ENCODE measurements at places on chromosomes 11 and 22.

GRCh38 chr11:126328444-126328843 lies 24.6 kb downstream of the DCPS start:
- DNase-seq, result no peak

DNA sequence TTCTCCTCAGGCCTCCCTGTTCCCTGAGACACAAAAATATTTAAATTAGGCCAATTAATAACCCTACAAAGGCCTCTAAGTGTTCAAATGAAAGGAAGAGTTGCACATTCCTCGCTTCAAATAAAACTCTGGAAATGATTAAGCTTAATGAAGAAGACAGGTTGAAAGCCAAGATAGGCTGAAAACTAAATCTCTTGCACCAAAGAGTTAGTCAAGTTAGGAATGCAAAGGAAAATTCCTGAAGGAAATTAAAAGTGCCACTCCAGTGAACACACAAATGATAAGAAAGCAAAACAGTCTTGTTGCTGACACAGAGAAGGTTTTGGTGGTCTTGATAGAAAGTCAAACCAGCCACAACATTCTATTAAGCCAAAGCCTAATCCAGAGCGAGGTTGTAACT lies 574.4 kb downstream of the OPCML start:
- DNase-seq, result no peak

GRCh38 chr22:36293606-36294292 lies 40.8 kb downstream of the APOL1 start:
- no peak for DNase-seq

DNA sequence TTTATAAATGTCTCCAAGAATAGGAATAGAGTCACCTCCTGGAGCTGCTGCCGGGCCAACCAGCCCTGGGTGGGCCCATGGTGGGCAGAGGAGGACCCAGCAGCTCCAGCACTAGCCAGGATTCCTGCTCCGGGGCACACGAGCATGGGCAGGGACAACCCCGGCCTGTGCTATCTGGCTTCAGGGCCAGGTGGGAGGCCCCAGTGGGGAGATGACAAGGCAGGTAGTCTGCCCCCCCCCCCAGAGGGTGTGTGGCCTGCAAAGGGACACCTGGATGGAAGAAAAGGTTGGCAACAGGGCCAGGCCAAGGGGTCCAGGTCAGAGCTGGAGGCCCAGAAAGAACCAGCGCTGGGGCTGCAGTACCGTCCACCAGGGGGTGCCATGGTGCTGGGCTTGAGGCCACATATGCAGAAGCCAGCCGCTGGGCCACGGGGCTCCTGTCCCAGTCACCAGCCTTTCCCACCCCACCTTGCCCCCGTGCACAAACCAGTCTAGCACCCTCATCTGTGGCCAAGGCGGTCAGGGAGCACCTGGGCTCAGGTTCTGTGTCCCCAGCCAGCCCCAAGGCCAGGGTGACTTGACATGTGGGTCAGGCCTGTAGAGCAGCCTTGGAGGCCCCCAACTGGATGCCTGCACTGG lies 3.4 kb downstream of the TSPAN32 start:
- DNase-seq, result no peak

DNA sequence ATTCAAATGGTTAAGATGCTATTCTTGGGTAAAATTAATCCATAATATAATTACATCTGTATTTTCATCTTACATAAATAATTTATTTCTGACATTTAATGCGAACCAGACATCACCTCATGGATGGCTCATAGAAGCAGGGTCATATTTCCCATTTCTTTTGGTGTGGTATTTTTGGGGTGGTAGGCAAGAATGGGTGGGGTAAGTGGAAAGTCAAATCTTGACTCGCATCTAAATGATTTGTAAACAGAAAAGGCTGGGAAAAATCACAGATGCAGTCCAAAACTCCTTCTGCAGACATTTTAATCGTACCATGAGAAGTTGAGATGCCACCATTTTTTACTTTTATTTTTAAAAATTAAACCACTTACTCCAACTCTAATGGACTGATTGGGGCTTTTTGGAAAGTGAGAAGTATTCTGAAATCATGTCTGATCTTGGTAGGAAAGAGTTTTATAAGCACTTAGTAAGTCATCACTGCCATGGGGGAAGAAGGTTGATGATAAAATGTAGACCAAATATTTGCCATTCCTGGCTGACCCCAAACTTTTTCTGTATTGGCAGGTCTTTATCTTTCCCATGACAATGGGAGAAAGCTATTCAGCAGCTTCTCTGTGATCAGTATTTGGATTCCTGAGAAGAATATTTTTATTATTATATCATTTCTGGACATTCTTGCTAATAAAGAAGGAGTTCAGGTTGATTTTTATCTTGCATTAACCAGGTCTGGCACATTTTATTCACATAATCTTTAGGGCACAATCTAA lies 47.2 kb upstream of the BLID start:
- DNase-seq, result no peak

GRCh38 chr11:71212871-71213559 lies 39.4 kb downstream of the SHANK2 start:
- DNase-seq, result no peak

GRCh38 chr22:39966470-39966869 lies 6.3 kb downstream of the TMA7B start:
- DNase-seq, result no peak

GRCh38 chr22:43202756-43203410 lies 15.9 kb upstream of the TTLL12 start:
- no peak for DNase-seq

DNA sequence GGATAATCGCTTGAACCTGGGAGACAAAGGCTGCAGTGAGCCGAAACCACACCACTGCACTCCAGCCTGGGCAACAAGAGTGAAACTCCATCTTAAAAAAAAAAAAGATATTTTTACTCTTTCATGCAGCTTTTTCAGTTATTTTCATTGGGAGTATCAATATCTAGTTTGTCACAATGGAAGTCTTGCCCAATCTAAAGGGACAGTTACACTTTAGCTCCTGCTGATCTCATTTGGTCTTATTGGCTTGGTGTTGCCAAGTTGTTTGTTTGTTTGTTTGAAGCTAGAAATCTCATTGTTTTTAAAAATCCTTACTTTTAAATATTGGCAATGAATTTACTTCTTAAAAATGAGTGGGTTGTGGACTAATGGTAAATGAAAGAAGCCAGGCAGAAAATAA lies 24.7 kb downstream of the CEP295 start:
- DNase-seq, result no peak

DNA sequence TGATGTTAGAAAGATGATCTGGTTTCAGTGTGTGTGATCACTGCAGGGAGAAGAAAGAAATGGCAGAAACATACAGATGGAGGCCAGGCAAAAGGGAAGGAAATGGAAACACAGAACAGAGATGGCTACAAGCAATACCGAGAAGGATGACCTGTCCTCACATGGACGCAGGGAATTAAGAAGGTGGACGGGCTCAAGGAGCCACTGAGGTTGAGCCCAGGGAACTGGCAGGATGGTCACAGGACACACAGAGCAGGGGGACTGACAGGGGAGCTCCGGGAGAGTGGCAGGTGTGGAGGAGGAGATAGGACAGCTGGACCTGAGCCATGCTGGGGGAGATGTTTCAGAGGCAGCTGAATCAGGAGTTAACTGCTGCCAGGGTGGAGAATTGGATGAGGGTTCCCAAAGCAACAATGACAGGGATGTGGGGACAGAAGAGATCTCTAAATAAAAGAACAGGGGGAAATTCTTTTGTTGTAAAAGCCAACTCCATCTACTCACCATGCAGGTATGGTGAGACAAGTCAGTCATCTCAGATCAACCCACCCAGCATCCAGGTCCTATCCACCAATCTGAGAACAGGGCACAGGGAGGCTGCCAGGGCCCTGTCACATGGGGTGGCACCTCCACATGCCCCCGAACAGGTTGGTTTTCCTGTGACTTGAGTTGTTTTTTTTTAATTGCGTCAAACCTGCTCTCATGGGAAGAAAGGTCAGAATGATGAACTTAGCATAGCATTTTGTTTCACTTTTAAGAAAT lies 26.3 kb downstream of the KLHL22 start:
- no peak for DNase-seq

DNA sequence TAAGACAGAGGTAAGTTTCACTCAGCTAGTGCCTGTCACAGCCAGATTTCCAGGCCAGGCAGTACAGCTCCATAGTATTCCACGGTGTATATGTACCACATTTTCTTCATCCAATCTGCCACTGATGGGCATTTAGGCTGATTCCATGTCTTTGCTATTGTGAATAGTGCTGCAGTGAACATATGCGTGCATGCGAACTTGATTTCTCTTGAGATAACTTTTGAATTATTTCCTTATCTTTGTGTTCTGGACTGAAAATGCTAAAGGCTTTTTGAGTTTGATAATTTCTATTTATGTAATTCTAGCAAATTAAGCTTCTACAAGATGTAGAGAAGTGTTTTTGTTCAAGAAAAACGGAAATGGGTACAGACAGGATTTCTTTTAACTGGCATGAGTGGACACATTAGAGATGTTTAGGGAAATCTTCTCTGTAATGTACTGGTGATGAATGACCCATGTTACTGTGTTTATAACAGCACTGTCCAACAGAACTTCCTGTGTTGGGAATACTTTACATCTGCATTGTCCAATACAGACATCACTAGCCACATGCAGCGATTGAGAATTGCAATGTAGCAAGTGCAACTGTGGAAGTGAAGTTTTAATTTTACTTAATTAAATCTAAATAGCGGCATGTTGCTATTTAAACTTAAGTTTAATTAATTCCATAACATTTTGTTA lies 151.3 kb downstream of the CADM1 start:
- DNase-seq, result no peak

- DNase-seq, result no peak
Observed at GRCh38 chr22:31818481-31819392, 64.9 kb downstream of the DEPDC5 start.

- DNase-seq, result no peak
Observed at GRCh38 chr11:83726316-83726715, 440.1 kb upstream of the CCDC90B start.

- no peak for DNase-seq
Observed at GRCh38 chr11:12215181-12215593, 104.8 kb downstream of the MICAL2 start.

DNA sequence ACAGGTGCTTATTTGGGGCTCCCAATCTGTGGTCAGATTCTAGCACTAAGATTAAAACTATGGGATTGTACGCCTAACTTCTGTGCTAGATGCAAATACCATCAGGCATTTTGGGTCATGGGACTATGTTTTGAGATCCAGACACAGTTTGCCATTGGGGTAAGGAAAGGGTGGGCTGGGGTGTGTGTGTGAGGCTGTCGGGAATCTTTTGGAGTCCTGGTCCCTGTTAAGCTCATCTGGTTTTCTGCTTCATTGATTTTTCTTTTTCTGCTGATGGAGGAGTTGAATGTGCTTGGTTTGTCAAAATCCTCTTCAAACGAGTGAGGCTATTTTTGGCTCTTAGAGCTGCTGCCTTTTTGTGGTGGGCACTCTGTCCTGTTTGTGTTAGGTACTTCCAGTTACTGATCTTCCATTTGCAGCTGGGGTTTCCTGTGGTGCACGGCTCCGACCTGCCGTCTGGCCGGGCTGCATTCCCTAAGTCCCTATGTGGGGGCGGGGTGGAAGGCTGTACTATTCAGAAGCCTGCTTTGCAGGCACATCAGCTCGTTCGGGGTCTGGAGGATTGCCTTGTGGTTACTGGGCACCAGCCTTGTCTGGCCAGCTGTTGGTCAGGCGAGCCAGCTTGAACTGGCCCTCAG lies 2.9 kb downstream of the BCR start:
- DNase-seq, result no peak

DNA sequence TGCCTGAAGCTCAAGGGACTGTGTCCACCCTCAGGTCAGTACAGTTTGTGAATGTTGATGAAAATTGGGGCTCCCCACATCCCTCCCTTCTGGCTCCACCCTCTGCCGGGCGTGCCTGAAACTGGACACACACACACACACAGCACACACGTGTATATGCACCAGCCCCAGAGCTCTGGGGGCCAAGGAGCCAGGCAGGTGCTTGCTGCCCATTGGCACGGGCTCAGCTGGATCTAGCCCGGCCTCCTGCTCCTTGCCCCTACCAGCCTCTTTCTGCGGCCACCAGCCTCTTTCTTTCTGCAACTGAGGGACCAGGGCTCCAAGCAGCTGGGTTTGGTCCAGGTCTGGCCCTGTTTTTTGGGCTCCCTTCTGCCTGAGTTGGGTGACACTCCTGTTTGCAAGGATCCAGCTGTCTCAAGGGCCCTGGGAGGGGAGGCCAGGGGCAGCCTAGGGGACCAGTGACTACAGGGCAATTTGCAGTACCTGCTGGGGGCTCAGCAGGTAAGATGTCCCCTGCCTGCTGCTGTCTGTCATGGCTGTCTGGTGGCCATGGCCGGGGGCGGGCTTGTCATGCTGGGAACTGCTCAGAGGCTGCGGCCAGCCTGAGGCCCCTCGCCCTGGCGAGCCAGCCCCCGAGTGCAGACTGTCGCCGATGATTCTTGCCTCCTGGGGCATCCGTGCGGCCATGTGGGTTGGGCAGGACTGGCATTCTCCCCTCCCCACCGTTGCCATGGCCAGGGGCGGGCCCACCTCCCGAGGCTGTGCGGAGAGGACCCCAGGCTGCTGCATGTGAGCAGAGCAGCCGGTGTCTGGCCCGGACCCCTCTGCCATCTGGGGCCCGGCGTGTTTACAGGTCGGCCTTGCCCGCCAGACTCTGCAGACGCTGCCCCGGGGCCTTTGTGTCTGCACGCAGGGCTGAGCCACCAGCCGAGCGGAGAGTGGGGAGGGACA lies 51.5 kb upstream of the PPARA start:
- no peak for DNase-seq

DNA sequence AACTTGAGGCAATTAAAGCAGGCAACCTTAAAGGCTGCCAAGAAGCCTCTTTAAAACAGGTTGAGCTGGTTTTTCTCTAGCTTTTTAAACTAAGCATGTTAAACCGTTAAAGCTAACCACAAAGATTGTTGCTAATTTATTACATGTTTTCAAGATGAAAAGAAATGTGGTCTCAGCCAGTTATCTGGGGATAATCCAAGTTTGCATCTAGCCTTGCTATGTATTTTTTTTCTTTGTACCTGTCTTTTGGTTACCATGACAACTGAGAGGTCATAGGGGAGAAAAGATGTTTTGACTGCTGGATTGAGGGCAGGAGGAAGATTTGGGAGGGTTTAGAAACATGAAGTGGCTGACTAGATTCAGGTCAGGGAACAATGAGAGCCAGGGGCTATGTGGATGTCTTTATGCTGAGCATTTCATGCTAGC lies 19.2 kb upstream of the PGM2L1 start:
- DNase-seq, result no peak
